Tibial nerve (tissue), 4 donors: ENCODE measurements at places on chromosomes 1 and 21. TPM values are rescaled to one million over a fixed set of nuclear protein-coding genes. Genes with fewer than 3 reads are reported as not detected.

AQP10 gene
- total RNA-seq: not detected

S100A9 gene
- total RNA-seq: 111 TPM

FCRLA gene
- total RNA-seq: not detected

TMEM269 gene
- total RNA-seq: 0.21 TPM

RSPH1 gene
- not detected for total RNA-seq

KRTAP19-1 gene
- not detected for total RNA-seq

GRCh38 chr1:44606701-44607281, 67.5 kb downstream of the TMEM53 start:
- DNase-seq: no peak

- DNase-seq: no peak
These were observed 131.6 kb upstream of the ETV3 start for GRCh38 chr1:157269656-157270375.

GRCh38 chr1:47686731-47687630, 249.1 kb downstream of the FOXD2 start:
- no peak for DNase-seq

GRCh38 chr21:34080710-34081109, 7.3 kb downstream of the MRPS6 start:
- no peak for DNase-seq

DNA sequence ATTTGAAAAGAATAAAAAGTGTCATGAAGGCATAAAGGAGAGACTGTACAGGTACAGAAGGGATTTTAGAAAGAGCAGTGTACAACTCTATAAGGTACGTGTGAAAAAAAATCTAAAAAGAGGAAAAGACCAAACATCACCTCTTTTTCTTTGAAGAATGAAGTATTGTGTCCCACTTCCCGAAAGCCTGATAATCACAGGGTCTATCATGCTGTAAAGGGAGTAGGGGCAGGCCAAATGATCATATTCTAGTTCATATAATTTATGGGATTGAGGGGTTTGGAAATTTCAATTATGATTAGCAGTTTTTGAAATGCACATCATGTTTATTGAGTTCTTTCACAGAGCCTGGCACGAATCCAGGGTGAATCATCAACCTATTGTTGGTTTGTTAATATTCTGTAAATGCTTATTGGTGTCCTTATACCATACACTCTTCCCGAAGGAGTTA, 910 bp upstream of the RERE start:
- DNase-seq: no peak

GRCh38 chr1:66679140-66679539, 73.1 kb upstream of the DYNLT5 start:
- no peak for DNase-seq

DNA sequence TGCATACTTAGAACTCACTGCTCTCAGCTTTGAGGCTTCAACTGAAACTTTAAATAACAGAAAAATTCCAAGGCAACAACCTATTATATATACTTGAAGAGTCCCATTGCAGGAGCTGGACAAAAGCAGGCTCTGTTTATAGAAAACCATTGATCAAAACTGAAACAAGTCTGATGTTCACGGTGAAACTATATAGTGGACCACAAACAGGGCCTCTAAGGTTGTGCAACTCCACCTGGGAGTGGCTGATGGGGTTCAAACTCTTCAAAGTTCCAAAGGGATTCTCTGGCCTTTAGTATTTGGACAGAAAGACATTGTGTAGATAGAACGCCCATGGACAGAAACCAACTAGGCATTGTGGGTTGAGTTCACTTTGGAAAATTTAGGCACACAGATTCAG, 140.3 kb downstream of the ZC3H11B start:
- DNase-seq: no peak

DNA sequence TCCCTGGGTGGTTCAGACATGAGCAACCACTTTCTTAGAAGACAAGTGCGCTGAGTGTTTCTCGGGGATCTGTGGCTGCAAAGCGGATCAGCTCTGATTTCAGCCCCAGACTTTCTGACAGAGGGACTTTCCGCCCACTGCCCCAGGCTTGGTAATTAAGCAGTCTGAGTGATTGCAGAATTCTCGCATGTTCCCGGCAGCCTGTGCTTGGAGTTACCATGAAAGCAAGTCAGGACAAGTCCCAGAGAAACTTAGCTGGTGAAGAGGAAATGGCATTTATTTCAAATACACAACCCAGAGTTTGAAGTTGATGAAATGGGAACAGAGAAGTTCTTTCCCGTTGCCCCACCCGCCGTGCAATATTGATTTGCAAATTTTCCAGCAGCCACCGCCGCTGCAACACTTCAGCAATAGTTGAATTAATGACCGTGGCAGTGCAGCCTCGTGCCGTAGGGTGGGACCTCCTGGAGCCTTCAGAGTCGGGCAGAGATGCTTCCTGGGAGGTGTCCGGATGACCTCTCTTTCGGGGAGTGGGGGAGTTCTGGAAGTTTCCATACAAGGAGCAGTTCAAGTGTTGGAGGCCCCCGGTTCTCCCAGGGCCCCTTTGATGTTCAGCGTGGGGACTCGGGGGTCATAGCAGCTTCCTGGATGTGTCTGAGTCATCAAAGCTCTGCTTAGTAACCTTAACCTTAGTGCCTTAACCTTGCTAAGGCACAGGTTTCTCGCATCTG, 134.7 kb downstream of the KAZN start:
- DNase-seq: no peak

- no peak for DNase-seq
These were observed 257.5 kb downstream of the LRRC40 start for GRCh38 chr1:69947837-69948236.
